ENCODE measurements at places on chromosomes 13 and 19. TPM values are rescaled to one million over a fixed set of nuclear protein-coding genes. Genes with fewer than 3 reads are reported as not detected.

Gene TMEM59L
- 34.5 TPM for total RNA-seq

Gene CALR3
- not detected for total RNA-seq

Gene UGGT2
- total RNA-seq, result 81.6 TPM

Gene TIMM29
- total RNA-seq, result 29.8 TPM

Gene CDC37
- total RNA-seq, result 43.7 TPM

Gene RFPL4AL1
- not detected for total RNA-seq

Gene RANBP3
- total RNA-seq, result 35.4 TPM

Gene SYNE4
- not detected for total RNA-seq

Gene NEK5
- total RNA-seq, result 0.94 TPM

Gene GRK1
- not detected for total RNA-seq

Gene PDE4A
- total RNA-seq, result 5.6 TPM

Gene PLA2G4C
- total RNA-seq, result 9.7 TPM

Gene PCDH20
- 9.2 TPM for total RNA-seq

Gene MIA
- not detected for total RNA-seq

Gene COX6B1
- 119 TPM for total RNA-seq

Gene PODNL1
- not detected for total RNA-seq

Gene DPF1
- total RNA-seq, result 37.4 TPM

Gene KRTDAP
- total RNA-seq, result not detected

Gene ZNF135
- 13.4 TPM for total RNA-seq

Gene LCP1
- 8.0 TPM for total RNA-seq

Gene CYP4F3
- 0.16 TPM for total RNA-seq

Gene ZNF780B
- total RNA-seq, result 47.9 TPM

Gene DMAC2
- 14.5 TPM for total RNA-seq

Gene B3GNT8
- total RNA-seq, result 0.16 TPM

Gene ZNF77
- 6.4 TPM for total RNA-seq

Gene ZNF723
- total RNA-seq, result not detected

Gene C19orf73
- total RNA-seq, result 0.47 TPM

Gene SCN1B
- total RNA-seq, result 1.1 TPM

Gene NLRP9
- total RNA-seq, result not detected

Gene CDC34
- 46.2 TPM for total RNA-seq

Gene EID2B
- total RNA-seq, result 18.9 TPM

Gene ZNF98
- 0.31 TPM for total RNA-seq

Gene CDKN2D
- total RNA-seq, result 83.6 TPM

Gene KLK12
- not detected for total RNA-seq

Gene OR7C1
- not detected for total RNA-seq

Gene RSPH6A
- total RNA-seq, result 0.16 TPM

Gene CFD
- 2.8 TPM for total RNA-seq

Gene UBXN6
- 54.7 TPM for total RNA-seq

Gene ARMC6
- total RNA-seq, result 47.4 TPM

Gene SMIM17
- total RNA-seq, result 20.3 TPM

Gene SOX1
- total RNA-seq, result 8.3 TPM

Gene ZNF763
- 6.7 TPM for total RNA-seq

Gene GAPDHS
- not detected for total RNA-seq

Gene C1QTNF9B
- total RNA-seq, result not detected

Gene SIGLEC14
- total RNA-seq, result 0.16 TPM

Gene ZNF737
- 94.1 TPM for total RNA-seq

Gene CACNG6
- 0.47 TPM for total RNA-seq

Gene COL4A2
- 56.8 TPM for total RNA-seq

All from occipital lobe (tissue), 3 donors.